ENCODE measurements at places on chromosomes 6 and 20.

- DNase-seq, result no peak
Observed at GRCh38 chr20:45970646-45971424, 1.2 kb downstream of the ZNF335 start.

DNA sequence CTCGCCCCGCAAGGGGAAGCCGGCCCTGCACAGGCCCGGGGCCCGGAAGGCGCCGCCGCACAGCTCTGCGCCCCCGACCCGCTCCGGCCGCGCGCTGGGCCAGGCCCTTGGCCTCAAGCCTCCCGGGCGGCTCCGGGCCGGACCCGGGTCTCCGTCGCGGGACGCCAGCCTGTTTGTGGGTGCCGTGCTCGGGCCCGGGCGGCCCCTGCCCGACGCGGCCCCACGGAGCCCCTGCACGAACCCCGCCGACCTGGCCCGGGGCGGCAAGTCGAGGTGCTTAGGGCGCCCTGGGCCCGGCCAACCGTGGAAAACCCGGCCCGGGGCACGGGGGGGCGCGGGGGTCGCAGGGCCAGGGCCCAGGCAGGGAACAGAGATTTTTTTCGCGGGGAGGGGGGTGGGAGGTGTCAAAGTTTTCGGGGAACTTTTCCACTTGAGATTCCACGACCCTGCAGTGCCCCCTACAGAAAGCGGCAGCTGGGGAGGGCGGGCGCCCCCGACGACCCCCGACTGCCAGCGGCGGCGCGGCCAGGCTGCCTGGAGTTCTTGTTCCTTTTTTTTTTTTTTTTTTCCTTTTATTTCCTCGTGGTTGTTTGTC lies 805 bp upstream of the STX16 start:
- no peak for DNase-seq

- DNase-seq, result no peak
Observed at GRCh38 chr6:89707766-89708165, 69.2 kb upstream of the LYRM2 start.

DNA sequence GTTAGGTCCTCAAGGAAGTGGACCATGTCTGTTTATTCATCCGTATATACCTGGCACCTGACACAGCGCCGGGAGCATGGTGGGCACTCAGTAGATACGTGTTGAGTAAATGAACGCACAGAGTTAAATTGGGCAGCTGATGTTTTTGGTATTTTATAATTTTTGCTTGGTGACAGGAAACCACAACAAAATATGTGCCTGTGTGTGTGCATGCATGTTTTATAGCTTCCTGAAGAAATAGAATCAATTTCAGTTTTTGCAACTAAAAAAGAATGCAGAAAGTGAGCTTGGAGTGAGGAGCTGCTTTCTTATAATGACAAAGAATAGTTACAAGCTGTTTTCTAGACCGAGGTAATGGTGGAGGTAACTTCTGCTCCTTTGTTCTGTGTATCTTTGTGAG lies 91.4 kb downstream of the PLCB4 start:
- no peak for DNase-seq

DNA sequence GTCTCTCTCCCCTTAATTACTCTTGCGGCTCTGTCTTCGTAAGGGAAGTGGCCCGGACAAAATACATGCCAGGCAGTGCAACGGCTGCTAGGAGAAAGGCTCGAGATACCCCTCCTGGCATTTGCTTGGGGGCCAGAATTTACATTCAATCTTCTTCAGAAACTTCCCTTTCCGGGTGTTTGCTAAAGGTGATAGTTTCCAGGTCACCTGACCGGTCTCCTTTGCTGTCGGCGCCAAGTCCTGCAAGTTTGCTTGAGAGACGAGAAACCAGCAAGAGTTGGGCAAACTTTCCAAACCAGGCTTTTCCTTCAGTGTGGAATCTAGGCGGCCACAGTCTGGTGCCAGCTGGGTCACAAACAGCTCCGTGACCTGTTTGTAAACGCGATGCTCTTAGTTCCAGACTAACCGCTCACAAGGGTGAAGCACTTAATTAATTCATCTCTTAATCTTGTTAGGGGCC lies 563 bp upstream of the SRSF3 start:
- DNase-seq, result no peak

GRCh38 chr20:13875265-13875811 lies 90.5 kb downstream of the NDUFAF5 start:
- no peak for DNase-seq

GRCh38 chr20:38256021-38256420 lies 4.5 kb downstream of the KIAA1755 start:
- DNase-seq, result no peak

DNA sequence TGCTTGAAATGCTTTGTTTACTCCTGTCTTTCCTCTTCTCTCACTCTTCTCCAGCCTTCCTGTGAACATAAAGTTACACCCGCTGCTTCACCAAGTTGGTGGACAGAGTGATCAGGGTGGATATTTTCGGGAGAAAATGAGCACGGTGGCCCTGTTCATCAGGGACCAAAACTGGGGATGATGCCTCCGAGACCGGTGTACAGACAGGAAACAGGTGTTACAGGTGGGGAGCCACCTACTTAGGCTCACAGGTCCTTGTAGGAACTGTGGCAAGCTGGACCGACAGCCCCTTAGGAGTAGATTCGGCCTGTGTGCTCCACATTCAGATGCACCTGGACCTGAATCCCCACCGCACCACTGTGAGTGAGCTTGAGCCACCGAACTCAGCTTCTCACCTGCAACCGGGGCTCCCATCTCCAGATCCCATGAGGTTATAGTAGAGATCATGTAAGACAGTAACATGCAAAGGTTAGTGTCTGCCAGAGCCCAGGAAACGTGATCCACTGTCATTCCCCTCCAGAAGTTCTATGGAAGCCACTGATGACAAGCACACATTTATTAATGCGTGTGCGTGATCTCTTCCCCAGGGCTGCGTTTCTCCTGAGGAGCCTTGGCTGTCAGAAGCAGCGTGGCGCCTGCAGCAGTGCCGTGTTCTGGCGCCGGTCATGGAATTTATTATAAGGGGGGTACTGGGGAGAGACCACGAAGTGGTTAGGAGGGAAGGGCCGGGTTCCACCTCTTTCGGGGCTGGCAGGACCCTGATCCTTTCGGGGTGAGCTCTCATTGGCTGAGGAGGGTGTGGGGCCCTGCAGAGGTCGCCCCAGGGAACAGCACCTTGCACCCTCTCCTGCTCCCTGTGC lies 94.2 kb downstream of the ERMARD start:
- no peak for DNase-seq

DNA sequence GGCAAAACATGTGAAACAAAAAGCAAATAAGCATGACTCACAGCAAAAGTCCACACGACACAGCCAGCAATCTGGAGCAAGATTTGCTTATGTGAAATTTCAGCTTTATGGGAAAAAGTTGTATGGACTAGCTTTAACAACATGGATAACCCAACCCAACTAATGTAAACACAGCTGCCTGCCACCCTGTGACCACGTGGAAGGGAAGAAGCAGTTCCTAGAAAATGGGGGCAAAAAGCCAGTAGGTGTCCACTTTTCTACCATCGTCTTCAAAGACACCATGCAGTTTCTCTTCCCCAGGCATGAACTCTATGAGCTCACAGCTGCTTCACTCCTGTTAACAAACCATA lies 425.4 kb upstream of the RNF217 start:
- DNase-seq, result no peak

DNA sequence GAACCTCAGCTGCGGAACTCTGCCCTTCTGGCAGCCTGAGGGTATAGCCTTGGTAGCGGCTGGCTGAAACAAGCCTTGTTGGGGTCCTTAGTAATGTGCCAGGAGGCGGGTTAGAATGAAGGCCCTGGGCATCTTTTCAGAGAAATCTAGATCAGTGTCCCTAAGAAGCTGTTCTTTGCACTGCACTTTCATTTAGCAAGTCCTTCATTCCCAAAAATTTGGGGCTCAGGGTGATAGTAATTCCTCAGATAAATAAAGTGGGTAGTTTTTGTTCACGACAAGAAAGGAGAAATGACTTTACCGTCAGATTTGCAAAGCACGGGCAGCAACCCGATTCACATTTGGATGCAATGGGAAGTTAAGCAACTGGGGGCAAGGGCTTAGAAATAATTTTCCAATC lies 3.2 kb downstream of the INSM1 start:
- DNase-seq, result no peak

DNA sequence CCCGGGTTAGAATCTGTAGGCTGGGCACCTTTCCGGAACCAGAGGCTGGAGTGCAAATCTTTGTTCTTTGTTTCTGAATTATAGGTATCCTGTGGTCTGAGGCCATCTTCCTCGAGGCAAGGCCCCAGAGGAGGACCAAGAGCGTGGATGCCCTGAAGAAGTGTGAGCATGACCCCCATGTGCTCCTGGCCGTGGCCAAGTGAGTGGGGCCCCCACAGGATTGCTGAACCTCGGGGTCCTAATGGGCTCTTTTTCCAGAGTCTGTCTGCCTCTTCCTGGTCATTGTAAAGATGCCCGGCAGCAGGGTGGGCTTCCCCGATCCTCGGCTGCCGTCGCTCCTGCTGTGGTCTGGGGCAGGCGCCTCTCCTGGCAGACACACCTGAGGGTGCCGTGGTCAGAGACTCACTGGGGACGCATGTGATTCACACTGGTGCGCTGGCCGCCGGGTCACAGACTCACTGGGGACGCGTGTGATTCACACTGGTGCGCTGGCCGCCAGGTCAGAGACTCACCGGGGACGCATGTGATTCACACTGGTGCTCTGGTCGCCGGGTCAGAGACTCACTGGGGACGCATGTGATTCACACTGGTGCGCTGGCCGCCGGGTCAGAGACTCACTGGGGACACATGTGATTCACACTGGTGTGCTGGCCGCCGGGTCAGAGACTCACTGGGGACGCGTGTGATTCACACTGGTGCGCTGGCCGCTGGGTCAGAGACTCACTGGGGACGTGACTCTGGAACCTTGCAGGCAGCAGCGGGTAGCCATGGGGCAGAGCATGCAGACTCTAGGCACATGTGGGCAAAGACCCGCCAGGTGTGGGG lies 6.5 kb upstream of the C20orf204 start:
- no peak for DNase-seq

- peak; percentile 32 for DNase-seq
Observed at GRCh38 chr20:47677635-47678453, 107.4 kb downstream of the SULF2 start.

DNA sequence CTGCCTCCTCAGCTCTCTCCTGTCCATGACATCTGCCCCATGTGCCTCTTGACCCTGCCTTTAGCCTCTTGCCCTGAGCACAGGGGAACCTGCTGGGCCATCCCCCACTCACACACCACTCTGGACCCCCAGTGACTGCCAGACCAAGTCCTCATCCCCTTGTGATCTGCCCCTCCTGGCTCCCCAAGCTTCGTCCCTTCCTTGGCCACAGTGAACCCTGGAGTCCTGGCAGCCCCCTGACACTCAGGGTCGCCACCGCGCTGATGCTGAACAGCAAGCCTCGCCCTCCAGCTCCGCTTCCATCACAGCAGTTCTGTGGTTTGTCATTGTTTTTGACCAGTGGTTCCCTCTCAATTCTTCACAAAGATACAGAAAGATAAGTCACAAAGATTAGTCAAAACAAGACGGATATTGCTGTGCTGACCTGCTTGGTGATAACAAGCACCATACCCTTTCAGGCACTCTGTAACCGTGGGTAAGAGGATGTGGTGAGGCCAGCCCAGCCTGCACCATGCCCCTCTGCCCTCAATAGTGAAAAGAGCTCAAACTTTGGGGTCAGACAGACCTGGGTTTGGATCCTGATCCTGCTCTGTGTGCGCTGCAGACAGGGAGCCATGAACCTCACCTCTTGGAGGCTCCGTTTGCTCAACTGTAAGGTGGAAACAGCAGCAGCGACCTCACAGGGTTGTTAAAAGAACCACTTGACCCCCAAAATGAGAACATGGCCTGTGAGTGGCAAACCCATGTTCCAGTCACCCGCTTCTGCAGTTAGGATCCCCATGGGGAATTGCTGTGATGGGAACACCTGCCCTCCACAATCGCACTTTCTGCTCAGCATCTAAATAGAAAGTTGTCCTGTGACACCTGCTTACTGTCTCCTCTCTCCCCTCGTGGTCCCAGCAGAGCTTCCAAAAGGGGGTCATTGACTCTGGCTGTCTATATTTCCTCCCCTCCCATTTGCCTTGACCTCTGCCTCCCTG lies 114.5 kb downstream of the TOX2 start:
- DNase-seq, result no peak

DNA sequence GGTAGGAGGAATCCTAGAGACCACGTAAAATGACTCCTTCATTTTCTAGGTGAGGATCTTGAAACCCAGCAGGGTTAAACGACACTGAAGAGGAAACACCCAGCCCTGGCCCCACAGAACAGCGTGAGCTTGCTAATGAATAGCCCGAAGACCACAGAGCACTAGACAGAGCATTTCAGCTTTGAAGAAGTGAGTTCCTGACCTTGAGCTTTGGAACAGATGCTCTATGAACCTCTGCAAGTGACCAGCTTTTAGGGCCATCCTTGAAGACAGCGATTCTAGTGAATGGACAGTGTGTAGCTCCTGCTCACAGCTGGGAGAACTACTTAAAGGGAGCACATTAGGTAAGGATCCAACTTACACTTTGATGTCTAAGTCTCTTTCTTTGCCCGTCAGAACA lies 74.0 kb upstream of the FRMD1 start:
- DNase-seq, result no peak

DNA sequence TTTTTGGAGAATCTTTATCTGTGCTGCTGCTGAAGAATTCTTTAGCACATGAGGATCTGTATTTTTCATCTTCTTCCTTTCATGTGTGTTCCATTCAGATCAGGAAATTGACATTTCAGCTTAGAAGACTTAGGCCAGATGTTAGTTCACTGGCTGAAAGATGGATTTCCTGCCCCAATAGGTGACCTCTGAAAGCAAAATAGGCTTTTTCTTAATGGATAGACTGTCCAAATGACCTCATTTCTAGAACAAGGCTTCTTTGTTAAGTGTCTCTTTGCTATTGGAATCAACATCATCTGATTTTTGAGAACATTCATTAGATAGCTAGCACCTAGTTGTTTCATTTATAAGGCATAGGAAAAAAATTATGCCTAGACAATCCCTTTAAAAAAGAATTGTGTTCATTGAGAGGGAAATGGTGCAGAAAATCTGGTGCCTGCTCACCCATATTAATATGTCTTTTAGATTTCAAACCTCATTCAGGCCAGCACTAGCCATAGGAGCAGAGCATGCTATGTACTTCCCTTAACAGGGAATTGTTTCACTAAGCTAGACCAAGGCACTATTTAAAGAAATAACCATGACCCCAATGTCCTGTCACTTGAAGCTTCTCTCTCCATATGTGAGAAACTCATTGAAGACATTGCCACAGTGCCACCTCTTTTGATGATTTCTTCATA lies 13.6 kb upstream of the SASH1 start:
- DNase-seq, result no peak

- no peak for DNase-seq
Observed at GRCh38 chr6:168338777-168339176, 19.2 kb upstream of the DACT2 start.

DNA sequence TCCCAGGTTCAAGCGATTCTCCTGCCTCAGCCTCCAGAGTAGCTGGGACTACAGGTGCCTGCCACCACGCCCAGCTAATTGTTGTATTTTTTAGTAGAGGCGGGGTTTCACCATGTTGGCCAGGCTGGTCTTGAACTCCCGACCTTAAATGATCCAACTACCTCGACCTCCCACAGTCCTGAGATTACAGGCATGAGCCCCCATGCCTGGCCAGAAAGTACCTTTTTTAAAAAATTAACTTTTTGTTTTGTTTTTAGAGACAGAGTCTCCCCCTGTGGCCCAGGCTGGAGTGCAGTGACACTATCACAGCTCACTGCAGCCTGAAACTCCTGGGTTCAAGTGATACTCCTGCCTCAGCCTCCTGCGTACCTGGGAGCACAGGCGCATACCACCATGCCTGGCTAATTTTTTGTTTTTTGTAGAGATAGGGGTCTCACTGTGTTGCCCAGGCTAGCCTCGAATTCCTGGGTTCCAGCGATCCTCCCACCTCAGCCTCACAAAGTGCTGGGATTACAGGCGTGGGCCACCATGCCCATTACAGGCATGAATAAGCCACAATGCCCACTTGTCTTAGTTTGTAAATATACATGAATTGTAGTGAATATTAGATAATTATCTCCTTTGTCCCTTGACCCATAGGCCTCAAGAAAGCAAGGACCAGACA lies 17.4 kb upstream of the EEF1A1 start:
- DNase-seq, result no peak
